ENCODE measurements at places on chromosomes 12 and 14. TPM values are rescaled to one million over a fixed set of nuclear protein-coding genes. Genes with fewer than 3 reads are reported as not detected.

- H3K27ac ChIP-seq, result peak overlapping the region; percentile 86
- H3K4me3 ChIP-seq, result peak overlapping the region; percentile 92
- no peaks in the 10 kb centered on the region for H3K36me3 ChIP-seq
- H3K27me3 ChIP-seq, result peaks cover 7% of the 10 kb centered on the region
These were observed 771 bp downstream of the DAAM1 start for GRCh38 chr14:59189091-59189785.

FGD6 gene
- 9.6 TPM for total RNA-seq

DNA sequence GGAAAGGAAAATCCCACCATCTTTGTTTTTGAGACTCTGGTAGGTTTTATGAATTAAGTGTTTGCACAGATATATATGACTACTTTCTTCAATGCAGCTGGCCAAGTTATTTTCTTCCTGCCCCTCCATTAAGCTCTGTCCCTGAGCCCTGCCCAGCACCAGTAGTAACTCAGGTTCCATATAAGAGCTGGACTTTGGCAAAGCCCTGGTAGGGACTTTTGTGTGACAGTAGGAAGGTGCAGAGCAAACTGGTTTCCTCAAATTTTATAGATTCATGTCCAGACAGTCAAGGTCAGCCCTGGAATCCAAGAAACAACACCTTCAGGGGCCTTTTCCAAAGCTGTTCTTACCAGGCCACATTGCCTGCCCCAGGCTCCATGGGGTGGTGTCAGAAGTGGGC lies 47.3 kb downstream of the SSPN start:
- no peaks in the 10 kb centered on the region for H3K27me3 ChIP-seq
- no peak overlapping the region for H3K4me3 ChIP-seq
- no peak overlapping the region for H3K27ac ChIP-seq
- H3K4me1 ChIP-seq, result peaks cover 12% of the 10 kb centered on the region

SNRNP35 gene
- 8.2 TPM for total RNA-seq

DNA sequence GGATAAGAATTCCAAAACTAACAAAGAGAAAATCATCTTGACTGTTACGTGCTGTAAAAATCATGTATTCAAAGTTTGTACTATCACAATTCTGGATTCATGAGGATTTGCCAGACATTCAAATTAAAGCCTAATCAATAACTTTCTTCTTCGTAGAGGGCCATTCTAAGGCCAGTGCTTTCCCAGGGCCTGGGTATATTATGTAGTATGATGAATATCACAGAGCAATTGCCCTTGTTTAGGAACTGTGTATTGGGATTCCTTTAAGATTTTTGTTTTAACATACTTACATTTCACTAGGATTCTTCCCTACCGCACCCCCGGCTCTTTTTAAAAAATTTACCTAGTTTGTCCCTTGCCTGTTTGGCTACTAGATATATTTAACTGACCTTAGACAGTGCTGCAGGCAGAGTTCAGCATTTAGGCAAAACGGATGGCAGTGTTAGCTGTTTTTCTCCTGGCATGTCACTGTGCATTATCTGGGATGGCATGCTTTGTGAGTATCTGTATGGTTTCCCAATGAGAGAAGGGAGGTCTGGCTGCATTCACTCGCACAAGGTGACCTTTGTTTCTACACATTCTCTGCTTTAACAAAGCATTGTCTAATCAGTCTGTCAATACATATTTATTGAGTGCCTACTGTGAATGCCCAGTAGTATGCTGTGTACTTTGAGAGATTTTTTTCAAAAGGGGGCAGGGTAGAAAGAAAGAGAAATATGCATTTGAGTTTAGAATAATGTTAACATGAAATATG lies 63.3 kb downstream of the ERC1 start:
- peaks cover 38% of the 10 kb centered on the region for H3K4me1 ChIP-seq
- H3K36me3 ChIP-seq, result peaks cover 7% of the 10 kb centered on the region
- no peaks in the 10 kb centered on the region for H3K27me3 ChIP-seq
- no peak for DNase-seq
- H3K4me3 ChIP-seq, result no peak overlapping the region

PAX9 gene
- total RNA-seq, result 0.28 TPM

- no peaks in the 10 kb centered on the region for H3K36me3 ChIP-seq
- peak overlapping the region; percentile 46 for H3K4me3 ChIP-seq
- peak overlapping the region; percentile 45 for H3K27ac ChIP-seq
- H3K27me3 ChIP-seq, result no peaks in the 10 kb centered on the region
These were observed 1.5 kb upstream of the FBRSL1 start for GRCh38 chr12:132488127-132489077.

- no peak overlapping the region for H3K4me3 ChIP-seq
- no peak overlapping the region for H3K27ac ChIP-seq
- no peak for DNase-seq
- no peaks in the 10 kb centered on the region for H3K4me1 ChIP-seq
- H3K36me3 ChIP-seq, result no peaks in the 10 kb centered on the region
These were observed 279.9 kb downstream of the RPS29 start for GRCh38 chr14:49306152-49306751.

DNA sequence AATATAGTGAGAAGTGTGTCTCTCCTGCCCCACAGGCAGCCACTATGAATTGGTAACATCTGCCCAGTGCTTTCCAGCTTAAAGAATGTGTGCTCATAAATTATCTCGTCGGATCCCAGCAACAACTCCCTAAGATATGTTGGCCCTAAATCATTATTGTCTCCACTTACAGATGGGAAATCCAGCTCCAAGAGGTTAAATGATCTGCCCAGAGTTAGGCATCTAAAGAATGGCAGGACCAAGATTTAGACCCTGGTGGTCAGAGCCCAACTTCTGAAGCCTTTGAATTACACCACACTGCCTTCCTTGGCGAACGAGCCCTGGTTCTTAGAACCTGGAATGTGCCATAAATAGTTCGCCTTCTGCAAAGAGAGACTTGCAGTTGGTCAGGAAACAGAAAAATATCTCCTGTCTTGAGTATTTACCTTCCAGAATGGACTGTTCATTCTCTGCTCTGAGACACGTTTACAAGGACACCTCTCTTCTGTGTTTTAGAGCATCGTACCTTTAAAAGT lies 20.1 kb upstream of the PLEK2 start:
- H3K27ac ChIP-seq, result no peak overlapping the region
- H3K27me3 ChIP-seq, result peaks cover 20% of the 10 kb centered on the region
- no peak overlapping the region for H3K4me3 ChIP-seq
- no peak for DNase-seq
- no peaks in the 10 kb centered on the region for H3K36me3 ChIP-seq

DNA sequence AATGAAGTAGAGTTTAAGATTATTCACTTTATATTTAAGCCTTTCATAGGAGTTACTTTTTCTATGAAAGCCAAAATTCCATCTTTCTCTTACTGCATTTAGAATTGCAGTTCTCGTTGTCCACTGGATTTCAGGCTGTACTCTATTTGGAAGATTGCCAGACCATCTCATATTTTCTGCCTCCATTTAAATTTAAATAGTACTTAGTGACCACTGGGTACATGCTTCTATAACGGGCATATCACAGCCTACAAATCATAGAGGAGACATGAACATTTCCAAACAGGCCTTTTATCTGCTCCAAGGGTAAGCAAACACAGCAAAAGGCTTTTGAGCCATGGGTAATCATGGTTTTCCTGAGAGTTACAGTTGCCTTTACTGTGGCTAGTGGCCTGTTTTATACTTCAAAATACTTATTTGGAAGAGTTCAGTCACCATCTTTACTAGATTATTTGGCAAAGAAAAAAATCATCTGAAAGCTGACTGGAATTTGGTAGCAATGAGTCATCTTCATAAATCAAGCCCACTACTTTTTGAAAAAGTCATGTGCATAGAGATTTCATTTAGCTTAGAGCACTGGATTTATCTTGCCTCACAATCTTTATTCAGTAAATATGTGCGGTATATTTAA lies 15.7 kb downstream of the ANO6 start:
- H3K36me3 ChIP-seq, result no peaks in the 10 kb centered on the region
- H3K27ac ChIP-seq, result peak overlapping the region; percentile 95
- no peak for DNase-seq
- H3K4me3 ChIP-seq, result no peak overlapping the region

GRCh38 chr14:57981817-57982560 lies 116.1 kb upstream of the SLC35F4 start:
- H3K4me1 ChIP-seq, result no peaks in the 10 kb centered on the region
- H3K4me3 ChIP-seq, result no peak overlapping the region
- no peaks in the 10 kb centered on the region for H3K36me3 ChIP-seq
- peaks cover 3% of the 10 kb centered on the region for H3K27me3 ChIP-seq
- no peak overlapping the region for H3K27ac ChIP-seq

EXOC3L4 gene
- total RNA-seq, result not detected

DNA sequence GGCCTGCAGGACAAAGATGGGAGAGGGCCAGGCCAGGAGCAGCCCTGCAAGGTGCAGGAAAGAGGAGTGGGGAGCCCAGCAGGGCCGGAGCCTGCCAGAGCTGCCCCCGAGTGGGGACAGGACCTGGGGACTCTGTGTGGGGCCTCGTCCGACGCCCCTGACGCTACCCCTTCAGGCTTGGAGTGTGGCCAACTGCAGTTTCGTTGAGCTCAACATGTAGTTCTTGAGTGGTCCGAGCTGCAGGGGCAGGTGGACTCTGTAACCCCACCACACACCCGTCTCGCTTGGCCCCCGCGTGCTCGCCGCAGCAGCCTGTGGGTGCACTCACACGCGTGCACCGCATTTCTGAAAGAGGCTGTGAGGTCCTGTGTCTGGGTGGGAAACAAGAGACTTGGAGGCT lies 2.0 kb downstream of the ASPG start:
- H3K4me3 ChIP-seq, result no peak overlapping the region
- H3K4me1 ChIP-seq, result no peaks in the 10 kb centered on the region
- H3K27ac ChIP-seq, result no peak overlapping the region
- no peak for DNase-seq
- no peaks in the 10 kb centered on the region for H3K36me3 ChIP-seq

- H3K27ac ChIP-seq, result no peak overlapping the region
- no peak for DNase-seq
- no peaks in the 10 kb centered on the region for H3K36me3 ChIP-seq
These were observed 281.9 kb downstream of the ACSS3 start for GRCh38 chr12:81359736-81360135.

CABP1 gene
- not detected for total RNA-seq

DNA sequence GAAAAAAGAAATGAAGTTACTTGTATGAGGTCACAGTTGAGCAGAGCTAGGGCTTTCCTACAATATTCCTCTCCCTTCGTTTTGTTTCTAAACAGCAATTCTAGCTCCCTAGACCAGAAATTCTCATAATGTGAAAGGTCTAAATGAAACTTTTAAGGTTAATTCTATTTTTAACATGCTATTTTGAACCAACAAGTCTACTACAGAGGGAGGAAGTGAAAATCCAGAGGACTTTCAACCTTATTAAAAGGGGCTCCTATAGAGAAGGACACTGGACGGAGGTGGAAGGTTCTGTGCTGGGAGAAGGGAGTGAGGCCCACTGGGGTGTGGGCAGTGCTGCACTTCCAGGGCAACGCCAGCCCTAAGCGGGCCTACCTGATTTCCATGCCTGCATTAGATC lies 13.4 kb downstream of the GSG1 start:
- H3K27ac ChIP-seq, result no peak overlapping the region
- no peak for DNase-seq
- H3K27me3 ChIP-seq, result no peaks in the 10 kb centered on the region
- H3K4me3 ChIP-seq, result no peak overlapping the region

STYK1 gene
- 0.31 TPM for total RNA-seq

DNA sequence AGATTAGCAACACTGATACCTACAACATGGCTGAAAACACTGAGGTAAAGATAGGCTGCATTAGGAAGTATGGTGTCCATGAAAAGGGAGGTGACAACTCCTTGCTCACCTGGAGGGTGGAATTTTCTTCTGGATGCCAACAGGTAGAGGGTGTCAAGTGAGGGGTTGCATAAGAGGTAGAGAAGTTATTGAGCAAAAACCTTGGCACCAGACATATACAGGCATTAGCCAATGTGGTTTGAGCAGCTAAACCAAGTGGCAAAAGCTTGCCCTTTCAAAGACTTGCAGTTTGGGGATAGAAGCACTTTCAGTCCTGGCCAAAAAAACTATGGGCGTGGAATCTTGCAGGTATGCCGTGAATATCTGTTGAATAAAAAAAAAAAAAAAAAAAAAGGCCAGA lies 3.8 kb downstream of the RITA1 start:
- no peak overlapping the region for H3K4me3 ChIP-seq
- H3K4me1 ChIP-seq, result peaks cover 37% of the 10 kb centered on the region
- no peak overlapping the region for H3K27ac ChIP-seq
- no peak for DNase-seq
- H3K27me3 ChIP-seq, result no peaks in the 10 kb centered on the region
- no peaks in the 10 kb centered on the region for H3K36me3 ChIP-seq

DNA sequence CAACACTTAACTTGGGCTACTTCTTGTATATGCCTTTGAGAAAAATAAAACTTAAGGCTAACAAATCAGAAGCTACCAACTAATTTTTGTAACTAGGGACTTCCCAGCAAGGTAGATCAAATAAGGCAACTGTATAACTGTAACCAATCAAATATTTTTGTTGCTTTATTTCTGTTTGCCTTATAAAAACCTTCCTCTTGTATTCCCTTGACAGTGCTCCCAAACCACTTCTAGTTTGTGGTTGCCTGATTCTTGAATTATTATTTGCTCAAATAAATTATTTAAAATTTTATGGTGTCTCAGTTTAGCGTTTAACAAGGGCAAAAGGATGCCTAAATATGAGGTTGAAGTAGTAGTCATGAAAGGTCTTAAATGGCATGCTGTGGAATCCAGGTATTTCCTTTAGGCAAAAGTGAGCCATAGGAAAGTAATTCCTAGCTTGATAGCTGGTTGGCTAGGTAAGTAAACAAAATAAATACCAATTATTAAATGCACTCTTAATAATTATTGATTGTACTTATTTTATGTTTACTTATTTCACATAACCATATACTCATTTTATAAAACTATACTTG lies 632.6 kb downstream of the RPL10L start:
- no peak overlapping the region for H3K4me3 ChIP-seq
- no peaks in the 10 kb centered on the region for H3K4me1 ChIP-seq
- DNase-seq, result no peak
- no peaks in the 10 kb centered on the region for H3K27me3 ChIP-seq

- no peaks in the 10 kb centered on the region for H3K36me3 ChIP-seq
- H3K27me3 ChIP-seq, result no peaks in the 10 kb centered on the region
- H3K4me3 ChIP-seq, result no peak overlapping the region
- no peaks in the 10 kb centered on the region for H3K4me1 ChIP-seq
- H3K27ac ChIP-seq, result no peak overlapping the region
These were observed 257.4 kb upstream of the ATP2B1 start for GRCh38 chr12:89965993-89966392.

MYH6 gene
- not detected for total RNA-seq

DNA sequence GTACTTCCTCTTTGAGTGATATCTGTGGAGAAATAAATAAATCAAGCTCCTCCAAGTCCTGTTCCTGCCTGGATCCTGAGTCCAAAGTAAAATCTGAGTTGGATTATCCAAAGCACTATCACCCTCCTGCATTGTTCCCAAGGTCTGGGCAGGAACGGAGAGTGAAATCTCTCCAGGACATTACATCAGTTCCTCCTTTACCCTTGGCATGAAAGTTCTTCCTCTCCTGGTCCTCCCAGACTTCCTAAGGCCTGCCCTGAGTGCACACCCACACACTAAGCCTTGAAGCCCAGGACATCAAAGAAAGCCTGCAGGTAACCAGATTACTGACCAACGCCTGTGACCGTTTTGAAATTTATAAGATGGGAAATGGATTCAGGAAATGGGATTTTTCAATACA lies 206.8 kb upstream of the BCL2L14 start:
- peaks cover 32% of the 10 kb centered on the region for H3K4me1 ChIP-seq
- DNase-seq, result no peak
- H3K27me3 ChIP-seq, result no peaks in the 10 kb centered on the region
- H3K36me3 ChIP-seq, result peaks cover 20% of the 10 kb centered on the region
- no peak overlapping the region for H3K4me3 ChIP-seq
- H3K27ac ChIP-seq, result peak overlapping the region; percentile 96

GRCh38 chr12:104507672-104508071 lies 50.9 kb downstream of the CHST11 start:
- H3K27ac ChIP-seq, result no peak overlapping the region
- peaks cover 13% of the 10 kb centered on the region for H3K4me1 ChIP-seq
- H3K4me3 ChIP-seq, result no peak overlapping the region
- H3K27me3 ChIP-seq, result no peaks in the 10 kb centered on the region
- H3K36me3 ChIP-seq, result no peaks in the 10 kb centered on the region

RERG gene
- 10.8 TPM for total RNA-seq

ABCC9 gene
- total RNA-seq, result 1.8 TPM
